ENCODE measurements at places on chromosomes 16 and 17.

- no peak for DNase-seq
Measured at GRCh38 chr16:12901597-12902461, at the start of gene SHISA9. SHISA9 (plus strand) TSS chr16:12901598.

DNA sequence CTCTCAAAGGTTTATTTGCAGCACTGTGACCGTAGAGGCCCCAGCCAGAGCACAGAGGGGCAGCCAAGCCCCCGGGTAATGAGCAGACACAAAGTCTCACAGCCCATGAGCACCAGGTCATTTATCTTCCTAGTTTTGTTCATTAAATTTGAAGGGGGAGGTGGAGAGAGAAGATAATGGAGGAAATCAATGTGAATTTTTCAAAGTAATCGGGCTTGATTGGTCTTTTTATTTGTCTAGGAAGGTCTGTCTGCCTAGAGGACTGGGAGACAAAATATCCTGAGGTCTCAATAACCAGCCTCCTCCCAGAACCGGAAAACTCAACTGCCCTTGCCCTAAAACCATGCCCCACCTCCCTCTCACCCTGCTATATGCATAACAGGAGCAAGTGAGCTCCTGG is 189.0 kb downstream of the SLC39A11 start:
- no peak for DNase-seq

DNA sequence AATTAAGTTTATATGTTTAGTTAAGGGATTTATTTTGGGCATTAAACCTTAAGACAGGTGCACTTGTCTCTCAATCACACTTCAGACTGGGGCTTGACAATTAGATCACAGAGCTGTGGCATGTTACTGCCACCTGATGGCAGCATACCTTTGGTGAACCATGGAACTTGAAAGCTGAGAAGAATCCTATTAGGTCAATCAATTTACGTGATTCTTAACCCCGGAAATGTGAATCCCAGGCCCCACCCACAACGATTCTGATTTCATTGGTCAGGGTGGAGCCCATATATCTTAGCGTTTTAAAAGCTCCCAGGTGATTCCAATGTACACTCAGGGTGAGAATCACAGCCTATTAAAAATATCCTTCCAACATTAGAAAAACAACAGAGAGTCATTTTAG is 91.0 kb downstream of the GSG1L start:
- no peak for DNase-seq

DNA sequence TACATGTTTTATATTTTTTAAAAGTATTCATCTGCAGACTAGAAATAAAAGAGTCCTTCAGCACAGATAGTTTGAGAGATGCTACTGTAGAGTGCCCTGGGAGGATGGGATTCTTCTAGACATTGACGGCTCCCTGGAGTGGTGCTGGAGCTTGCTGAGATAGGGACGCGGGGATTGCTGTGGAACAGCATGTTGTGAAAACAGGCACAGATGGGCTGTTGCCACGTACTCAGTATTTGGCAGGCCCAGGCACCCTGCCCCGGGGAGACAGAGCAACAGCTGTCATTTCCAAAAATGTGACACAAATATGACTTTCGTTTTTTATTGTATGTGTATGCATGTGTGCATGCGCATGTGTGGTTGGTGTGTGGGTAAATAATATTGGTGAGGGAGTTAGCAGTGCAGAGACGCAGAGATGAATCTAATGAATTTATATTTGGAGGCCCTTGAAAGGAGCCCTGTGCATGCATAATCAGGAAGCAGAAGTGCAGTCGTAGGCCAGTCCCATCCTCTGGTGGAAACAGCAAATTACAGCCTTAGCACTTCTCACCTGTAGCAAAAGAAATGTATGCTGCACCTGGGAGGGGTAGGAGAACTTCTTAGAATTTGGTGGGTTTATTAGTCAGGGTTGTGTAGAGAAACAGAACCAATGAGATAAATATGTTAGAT is 6.2 kb upstream of the ABCA8 start:
- no peak for DNase-seq

DNA sequence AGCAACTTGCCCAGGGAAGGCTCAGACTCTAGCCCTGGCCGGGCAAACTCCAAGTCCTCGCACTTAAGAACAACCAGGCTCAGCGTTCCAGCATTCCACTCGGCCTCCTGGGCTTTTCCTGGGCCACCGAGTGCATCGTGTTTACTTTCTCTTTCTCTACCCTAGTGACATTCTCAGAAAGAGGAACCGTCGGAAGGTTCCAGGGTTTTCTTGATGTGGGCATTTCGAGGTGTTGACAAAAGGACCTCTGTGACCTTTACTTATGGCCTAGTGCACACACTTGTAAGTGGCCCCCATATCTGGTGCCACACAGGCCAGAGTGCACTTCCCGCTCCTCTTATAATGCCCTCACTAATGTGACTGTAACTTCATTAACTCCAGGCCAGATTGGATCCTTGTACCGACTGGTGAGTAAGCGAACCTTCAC is 3.1 kb upstream of the BANP start:
- DNase-seq = no peak

GRCh38 chr17:70523426-70523825 is 354.1 kb downstream of the KCNJ2 start:
- DNase-seq = no peak

DNA sequence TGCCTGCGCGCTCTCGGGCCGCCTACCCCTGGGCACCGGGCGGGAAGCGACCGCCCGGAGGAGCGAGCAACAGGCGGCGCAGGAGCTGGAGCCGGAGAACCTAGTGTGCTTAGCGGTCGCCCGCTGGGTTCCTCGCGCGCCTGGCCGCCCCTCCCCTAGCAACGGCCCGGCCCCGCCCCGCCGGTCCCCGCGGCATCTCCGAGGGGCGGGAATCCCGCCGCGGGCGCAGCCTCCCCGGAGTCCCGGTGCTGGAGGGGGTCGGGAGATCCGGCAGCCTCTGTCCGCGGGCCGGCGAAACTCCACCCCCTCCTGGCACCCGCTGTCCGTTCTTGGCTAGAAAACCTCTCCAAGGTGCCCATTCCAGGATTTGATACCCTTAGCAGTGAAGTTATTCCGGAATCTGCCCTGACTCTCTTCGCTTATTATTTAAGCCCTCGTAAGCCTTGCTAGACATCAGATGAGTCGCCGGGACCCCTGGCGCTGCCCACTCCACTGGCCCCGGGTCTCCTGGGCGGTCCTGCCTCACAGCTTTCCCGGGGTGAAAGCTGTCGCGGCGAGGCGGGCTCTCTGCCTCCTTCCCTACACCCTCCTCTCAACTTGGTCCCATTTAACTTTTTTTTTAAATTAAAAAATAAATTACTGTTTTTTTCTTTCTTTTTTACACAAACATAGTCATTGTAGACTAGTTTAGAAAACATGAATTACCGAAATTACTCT is at the start of gene RPRML:
Gene RPRML (minus strand): TSS at position 107 of the 717 bp plus-strand sequence. CDS start 246 bp downstream, outside the sequence.
- peak; percentile 15 for DNase-seq

DNA sequence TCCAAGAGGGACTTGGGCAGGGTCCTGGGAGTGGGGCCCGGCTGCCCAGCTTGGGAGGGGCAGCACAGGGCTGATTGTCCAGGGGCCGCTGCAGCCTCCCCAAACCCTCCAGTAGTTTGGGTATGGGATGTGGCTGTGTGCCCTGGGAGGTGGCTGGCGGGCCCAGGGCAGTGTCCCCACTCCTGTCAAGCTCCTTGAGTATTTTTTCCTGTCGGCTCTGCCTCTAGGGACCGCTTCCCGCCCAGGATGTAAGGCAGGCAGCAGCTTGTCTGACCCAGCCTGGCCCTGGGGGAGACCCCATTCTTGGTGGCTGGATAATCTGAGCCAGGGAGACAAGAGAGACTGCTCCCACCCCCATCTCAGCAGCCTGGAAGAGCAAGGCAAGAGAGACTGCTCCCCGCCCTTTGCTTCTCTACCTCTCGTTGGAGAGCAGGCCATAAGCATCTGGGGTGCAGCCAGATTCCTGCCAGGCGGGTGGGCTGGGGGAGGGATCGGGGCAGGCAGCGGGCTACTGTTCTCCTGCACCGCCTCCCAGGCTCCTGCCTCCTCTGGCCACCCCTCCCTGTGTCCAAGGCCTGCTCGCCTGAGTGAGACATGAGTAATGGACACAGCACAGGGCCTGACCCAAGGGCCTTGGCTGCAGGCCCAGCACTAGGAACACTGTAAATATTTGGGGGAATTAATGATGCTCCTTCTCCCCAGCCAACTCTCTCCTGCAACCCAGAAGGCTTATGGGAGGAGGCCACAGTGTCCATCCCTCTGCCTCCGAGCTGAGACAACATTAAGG is 18.4 kb upstream of the ITGA3 start:
- DNase-seq = no peak

- no peak for DNase-seq
Measured at GRCh38 chr17:54102246-54102645, 279.5 kb downstream of the KIF2B start.

DNA sequence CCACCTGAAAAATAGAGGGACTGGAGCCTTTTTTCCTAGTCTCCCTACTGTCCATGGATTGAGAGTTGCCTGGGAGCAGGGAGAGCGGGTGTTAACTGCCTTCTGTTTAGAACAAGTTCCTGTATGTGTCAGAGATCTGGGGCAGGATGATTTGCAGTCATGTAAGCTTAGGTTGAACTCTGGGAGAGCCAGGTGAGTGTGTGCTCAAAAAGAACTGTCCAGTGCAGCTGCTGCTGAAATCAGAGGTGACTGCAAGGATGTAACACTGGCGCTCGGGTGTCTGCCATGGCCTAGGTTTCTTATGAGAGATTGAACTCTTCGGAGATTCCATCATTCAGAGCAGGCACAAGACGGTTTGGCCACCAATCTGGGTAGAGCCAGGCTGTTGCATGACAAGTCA is 432.5 kb downstream of the CDH13 start:
- no peak for DNase-seq

GRCh38 chr16:12130691-12131290 is 154.3 kb downstream of the SNX29 start:
- no peak for DNase-seq

DNA sequence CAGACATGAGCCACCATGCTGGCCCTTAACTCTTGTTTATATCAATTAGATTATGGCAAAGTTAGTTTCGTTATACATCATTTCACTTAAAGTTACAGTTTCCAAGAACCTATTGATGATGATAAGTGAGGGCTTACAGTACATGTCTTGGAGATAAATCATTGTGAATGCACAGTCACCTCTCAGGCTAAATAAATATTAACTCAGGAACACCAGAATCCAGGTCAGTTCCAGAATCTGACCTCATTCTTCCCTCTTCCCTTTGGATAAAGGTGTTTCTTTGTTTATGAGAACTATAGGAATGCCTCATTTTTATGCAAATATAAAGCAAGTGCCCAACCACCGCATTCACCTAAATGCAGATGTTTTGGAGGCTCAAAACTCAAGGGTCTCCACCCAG is 48.4 kb upstream of the CRYM start:
- DNase-seq = no peak

DNA sequence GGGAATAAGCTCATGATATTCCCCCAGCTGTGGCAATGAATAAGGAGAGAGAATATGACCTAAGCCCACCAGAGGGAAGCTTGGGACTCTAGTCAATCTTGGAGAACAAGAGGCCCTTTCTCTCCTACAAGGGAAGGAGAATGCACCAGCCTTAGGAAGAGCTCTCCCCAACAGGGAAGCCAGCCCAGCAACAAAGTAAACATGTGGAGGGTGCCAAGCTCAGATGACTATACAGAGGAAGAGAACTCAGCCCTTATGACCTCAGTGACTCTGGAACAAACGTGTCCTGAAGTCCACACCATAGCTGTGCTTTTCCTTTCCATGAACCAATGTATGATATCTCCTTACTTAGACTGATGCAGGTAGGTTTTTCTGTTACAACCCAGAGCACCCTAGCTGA is 219.7 kb downstream of the GSG1L start:
- no peak for DNase-seq

- no peak for DNase-seq
Measured at GRCh38 chr16:84378567-84378966, 10.2 kb downstream of the ATP2C2 start.

- DNase-seq = no peak
Measured at GRCh38 chr16:50501251-50501650, 46.9 kb upstream of the NKD1 start.

DNA sequence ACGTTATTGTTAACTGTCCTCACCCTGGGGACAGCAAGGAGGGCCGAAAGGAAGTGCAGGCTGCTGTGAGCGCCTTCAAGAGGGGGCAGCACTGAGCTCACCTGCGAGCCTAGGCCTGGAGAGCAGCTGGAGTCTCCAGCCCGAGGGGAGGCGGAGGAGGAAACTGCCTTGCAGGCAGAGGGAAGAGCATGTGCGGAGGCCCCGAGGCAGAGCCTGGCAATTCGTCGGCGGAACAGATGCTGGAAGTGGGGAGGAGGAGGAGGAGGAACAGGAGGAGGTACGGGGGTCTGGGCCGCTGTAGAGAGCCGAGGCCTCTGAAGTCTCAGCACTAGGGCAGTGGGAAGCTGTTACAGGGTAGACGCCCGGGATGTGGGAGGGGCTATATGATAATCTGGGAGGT is 49.6 kb upstream of the PLCG2 start:
- DNase-seq = no peak

- no peak for DNase-seq
Measured at GRCh38 chr16:15907863-15908478, 19.6 kb upstream of the CEP20 start.

DNA sequence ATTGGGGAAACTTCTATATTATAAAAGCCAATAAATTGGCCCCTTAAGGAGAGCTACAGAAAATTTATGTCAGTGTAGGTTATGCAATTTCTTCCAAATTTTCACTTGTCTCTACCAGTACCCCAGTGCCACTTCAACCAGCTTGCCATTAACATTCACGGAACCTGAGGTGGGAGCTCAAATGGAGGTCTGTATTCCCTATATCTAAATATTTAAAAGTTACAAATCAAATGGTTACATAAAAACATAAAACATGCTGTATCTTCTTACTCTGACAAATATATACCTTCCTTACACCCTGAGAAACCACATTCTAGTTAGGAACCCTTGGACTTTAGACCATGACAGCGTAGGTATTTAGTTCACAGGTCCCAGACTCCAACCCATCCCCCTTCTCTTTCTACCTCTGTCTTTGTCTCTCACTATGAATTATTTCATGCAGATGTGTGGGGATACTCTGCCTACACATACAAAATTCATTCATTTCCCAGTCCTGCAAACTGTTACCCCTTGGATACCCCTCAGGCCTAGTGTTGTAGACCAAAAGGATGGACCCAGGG is 127.8 kb upstream of the PMFBP1 start:
- DNase-seq = no peak

- DNase-seq = no peak
Measured at GRCh38 chr17:47300718-47301117, 23.0 kb upstream of the EFCAB13 start.

GRCh38 chr16:31256466-31256865 is 3.3 kb upstream of the ITGAM start:
- no peak for DNase-seq

GRCh38 chr17:31078290-31078689 is 16.5 kb upstream of the NF1 start:
- no peak for DNase-seq

Measured in stimulated activated CD4-positive, alpha-beta T cell treated with anti-CD3 and anti-CD28 coated beads, Interleukin-1b, Interleukin-23, amount 100 ng/mL, for 24 hours (primary cell).